ENCODE measurements at places on chromosomes 7 and 10. TPM values are rescaled to one million over a fixed set of nuclear protein-coding genes. Genes with fewer than 3 reads are reported as not detected.
A peak's percentile ranks its signal among the peaks of the same experiment; 100 is the strongest.

DNA sequence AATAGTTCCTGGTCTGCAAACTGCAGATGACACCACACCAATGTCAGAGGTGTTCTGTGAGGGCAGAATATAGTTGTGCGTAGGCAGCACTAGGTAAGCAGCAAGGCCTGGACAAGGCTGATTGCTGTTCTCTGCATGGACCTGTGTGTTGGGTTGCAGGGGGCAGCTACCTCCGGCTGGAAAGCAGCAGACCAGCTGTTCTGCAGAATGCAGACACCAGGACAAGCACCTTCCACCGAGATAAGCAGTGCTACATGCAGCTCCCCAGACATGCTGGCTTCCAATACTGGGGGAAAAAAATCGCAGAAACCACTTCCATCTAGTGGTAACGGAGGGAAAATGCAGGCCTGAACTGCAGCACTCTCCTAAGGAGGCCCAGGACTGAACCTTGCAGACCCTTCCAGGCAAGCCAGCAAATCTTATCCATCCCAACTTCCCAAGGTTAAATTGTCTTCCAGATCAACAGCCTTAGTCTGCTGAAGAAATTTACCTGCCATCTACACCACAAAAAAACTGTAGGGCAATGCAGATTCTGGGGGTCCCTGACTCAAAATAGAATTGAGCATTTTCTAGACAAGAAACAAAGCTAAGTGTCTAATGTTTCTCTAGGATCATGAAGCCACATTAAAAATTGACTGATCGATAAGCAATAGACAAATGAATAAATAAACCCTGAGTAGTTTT lies 50.5 kb upstream of the COBL start:
- no peak for DNase-seq

GRCh38 chr10:133318494-133319127 lies 9.9 kb downstream of the ZNF511 start:
- peak; percentile 77 for DNase-seq

- DNase-seq, result no peak
Observed at GRCh38 chr10:23917251-23917840, 291.6 kb upstream of the KIAA1217 start.

DNA sequence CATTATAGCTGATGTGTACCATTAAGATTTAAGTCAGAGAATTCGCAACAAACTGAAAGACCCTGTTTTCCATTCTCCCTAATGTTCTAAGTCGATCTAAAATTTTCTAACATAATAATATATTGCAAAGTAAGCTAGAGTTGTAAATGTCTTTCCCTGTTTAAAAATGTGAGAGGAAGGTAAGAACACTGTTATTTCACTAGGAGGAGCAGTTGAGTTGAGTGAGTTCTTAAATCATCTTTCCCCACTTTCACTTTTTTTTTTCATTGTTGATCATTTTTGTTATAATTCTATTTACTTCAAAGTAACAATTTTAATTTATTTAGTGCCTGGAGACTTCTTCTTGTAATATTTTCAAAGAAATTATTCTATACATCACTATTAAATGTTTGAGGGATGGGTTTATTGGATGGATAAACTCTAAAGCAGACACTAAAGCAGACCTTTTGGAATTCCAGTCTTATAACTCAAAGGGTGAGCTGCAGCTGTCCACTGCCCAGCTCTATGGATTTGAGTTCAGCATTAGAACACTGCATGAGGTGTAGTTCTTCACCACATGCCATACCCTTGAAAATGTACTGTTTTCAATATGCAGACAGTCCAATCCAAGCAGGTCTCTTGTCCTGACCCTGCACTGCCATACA lies 181.3 kb upstream of the FZD1 start:
- no peak for DNase-seq

- DNase-seq, result no peak
Observed at GRCh38 chr7:40780460-40780859, 645.7 kb downstream of the SUGCT start.

GRCh38 chr7:77184990-77185389 lies 14.6 kb downstream of the FGL2 start:
- no peak for DNase-seq

The CCDC172 gene
- not detected for total RNA-seq

The DHTKD1 gene
- 22.2 TPM for total RNA-seq

All from left ventricle myocardium superior (tissue), 1 donor.